ENCODE measurements at places on chromosomes 6 and 20. TPM values are rescaled to one million over a fixed set of nuclear protein-coding genes. Genes with fewer than 3 reads are reported as not detected.

GRCh38 chr6:22828179-22829062, 259.1 kb downstream of the HDGFL1 start:
- no peaks in the 10 kb centered on the region for H3K4me1 ChIP-seq
- H3K36me3 ChIP-seq, result no peaks in the 10 kb centered on the region
- no peak overlapping the region for H3K27ac ChIP-seq
- H3K4me3 ChIP-seq, result no peak overlapping the region
- H3K27me3 ChIP-seq, result no peaks in the 10 kb centered on the region
- no peak for DNase-seq

- H3K36me3 ChIP-seq, result no peaks in the 10 kb centered on the region
- peaks cover 33% of the 10 kb centered on the region for H3K4me1 ChIP-seq
- H3K27me3 ChIP-seq, result no peaks in the 10 kb centered on the region
Observed at GRCh38 chr6:106147476-106147875, 61.3 kb downstream of the PRDM1 start.

- peak overlapping the region; percentile 68 for H3K4me3 ChIP-seq
- no peaks in the 10 kb centered on the region for H3K36me3 ChIP-seq
- peak overlapping the region; percentile 70 for H3K27ac ChIP-seq
- peaks cover 32% of the 10 kb centered on the region for H3K4me1 ChIP-seq
- peak; percentile 9 for DNase-seq
Observed at GRCh38 chr6:169725125-169726048, 1.1 kb upstream of the PHF10 start.

GRCh38 chr6:11812951-11813350, 34.3 kb upstream of the ADTRP start:
- no peaks in the 10 kb centered on the region for H3K36me3 ChIP-seq
- H3K4me1 ChIP-seq, result no peaks in the 10 kb centered on the region
- no peaks in the 10 kb centered on the region for H3K27me3 ChIP-seq
- H3K27ac ChIP-seq, result no peak overlapping the region
- no peak overlapping the region for H3K4me3 ChIP-seq

GRCh38 chr6:161038229-161039031, 46.9 kb downstream of the MAP3K4 start:
- H3K27me3 ChIP-seq, result no peaks in the 10 kb centered on the region
- DNase-seq, result no peak
- no peaks in the 10 kb centered on the region for H3K4me1 ChIP-seq
- peaks cover 30% of the 10 kb centered on the region for H3K36me3 ChIP-seq
- no peak overlapping the region for H3K4me3 ChIP-seq

GRCh38 chr6:8243475-8243874, 141.1 kb upstream of the EEF1E1 start:
- no peak overlapping the region for H3K4me3 ChIP-seq
- H3K27me3 ChIP-seq, result no peaks in the 10 kb centered on the region
- no peak for DNase-seq
- no peak overlapping the region for H3K27ac ChIP-seq
- H3K4me1 ChIP-seq, result no peaks in the 10 kb centered on the region

- no peaks in the 10 kb centered on the region for H3K4me1 ChIP-seq
- no peak for DNase-seq
- no peaks in the 10 kb centered on the region for H3K27me3 ChIP-seq
- H3K36me3 ChIP-seq, result no peaks in the 10 kb centered on the region
Observed at GRCh38 chr6:128139519-128139918, 238.7 kb upstream of the THEMIS start.

GRCh38 chr20:63748070-63748933, 8.7 kb downstream of the SLC2A4RG start:
- H3K36me3 ChIP-seq, result no peaks in the 10 kb centered on the region
- no peak overlapping the region for H3K4me3 ChIP-seq
- H3K4me1 ChIP-seq, result peaks cover 27% of the 10 kb centered on the region
- H3K27me3 ChIP-seq, result no peaks in the 10 kb centered on the region

DNA sequence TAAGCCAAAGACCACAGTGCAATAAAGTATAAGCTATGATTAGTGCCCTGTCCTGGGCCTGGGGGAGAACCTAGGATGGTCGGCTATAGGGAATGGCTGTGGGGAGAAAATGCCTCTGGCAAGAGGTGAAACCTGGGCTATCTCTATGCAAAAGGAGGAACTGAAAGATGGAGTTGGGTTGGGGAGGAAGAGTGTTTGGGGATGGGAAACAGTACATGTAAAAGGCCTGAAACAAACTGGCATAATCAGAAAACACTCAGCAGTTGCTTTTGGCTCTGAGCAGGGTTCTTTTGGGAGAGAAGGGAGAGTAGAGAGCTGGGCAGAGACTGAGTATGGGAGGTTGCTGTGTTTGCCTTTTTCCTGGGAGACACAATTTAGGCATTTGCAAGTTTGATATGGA, 31.9 kb upstream of the FUCA2 start:
- H3K4me1 ChIP-seq, result peaks cover 98% of the 10 kb centered on the region
- DNase-seq, result no peak
- peak overlapping the region; percentile 82 for H3K27ac ChIP-seq
- H3K27me3 ChIP-seq, result no peaks in the 10 kb centered on the region

GRCh38 chr6:90849686-90850085, 262.8 kb upstream of the MAP3K7 start:
- no peak overlapping the region for H3K27ac ChIP-seq
- no peaks in the 10 kb centered on the region for H3K36me3 ChIP-seq

- H3K36me3 ChIP-seq, result no peaks in the 10 kb centered on the region
- no peak for DNase-seq
- H3K27me3 ChIP-seq, result peaks cover 11% of the 10 kb centered on the region
- H3K27ac ChIP-seq, result no peak overlapping the region
Observed at GRCh38 chr20:31851240-31851955, 6.0 kb upstream of the FOXS1 start.

DNA sequence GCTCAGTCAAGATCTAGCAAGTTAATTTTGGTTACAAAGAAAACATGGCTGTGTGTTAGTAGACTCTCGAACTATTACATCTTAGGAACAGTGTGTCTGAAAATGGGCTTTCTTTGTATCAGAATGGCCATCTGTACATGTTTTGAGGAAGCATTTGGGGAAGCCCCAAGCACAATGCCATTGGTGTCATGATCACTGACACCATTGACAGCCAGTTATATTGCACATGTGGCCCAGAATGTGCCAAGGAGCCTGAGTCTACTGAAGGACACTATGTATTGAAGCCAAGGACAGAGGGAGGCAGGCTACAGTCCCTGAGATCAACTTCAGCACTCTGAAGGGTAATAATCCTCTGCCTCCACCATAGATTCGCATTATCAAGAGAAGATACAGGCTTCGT, 12.6 kb upstream of the FAM50B start:
- no peak overlapping the region for H3K4me3 ChIP-seq
- H3K27ac ChIP-seq, result no peak overlapping the region
- no peaks in the 10 kb centered on the region for H3K36me3 ChIP-seq
- no peaks in the 10 kb centered on the region for H3K4me1 ChIP-seq
- no peaks in the 10 kb centered on the region for H3K27me3 ChIP-seq

DNA sequence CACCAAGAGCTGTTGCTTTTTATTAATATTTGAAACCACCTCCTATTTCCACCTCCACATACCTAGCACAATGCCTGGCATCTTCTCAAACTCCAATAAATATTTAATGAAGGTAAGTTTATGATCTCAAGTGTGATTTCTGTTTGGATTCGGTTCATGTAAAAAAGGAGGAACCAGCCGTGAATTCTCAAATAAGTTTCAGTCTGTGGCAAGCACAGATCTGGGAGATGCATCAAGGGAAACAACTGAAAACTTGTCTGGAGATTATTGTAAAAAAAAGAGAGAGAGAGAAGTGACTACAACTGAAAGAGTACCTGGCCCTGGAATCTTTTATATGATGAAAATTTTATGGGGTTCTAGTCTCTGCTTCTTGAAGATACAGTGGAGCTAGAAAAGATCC, 52.8 kb upstream of the PNRC1 start:
- H3K4me1 ChIP-seq, result no peaks in the 10 kb centered on the region
- no peak overlapping the region for H3K27ac ChIP-seq
- no peak for DNase-seq
- no peaks in the 10 kb centered on the region for H3K36me3 ChIP-seq
- H3K27me3 ChIP-seq, result peaks cover 5% of the 10 kb centered on the region
- H3K4me3 ChIP-seq, result no peak overlapping the region

GRCh38 chr6:111818539-111819226, 54.6 kb downstream of the FYN start:
- H3K27ac ChIP-seq, result no peak overlapping the region
- no peaks in the 10 kb centered on the region for H3K27me3 ChIP-seq
- H3K4me1 ChIP-seq, result peaks cover 37% of the 10 kb centered on the region
- peak overlapping the region; percentile 22 for H3K4me3 ChIP-seq
- peaks cover 17% of the 10 kb centered on the region for H3K36me3 ChIP-seq

DNA sequence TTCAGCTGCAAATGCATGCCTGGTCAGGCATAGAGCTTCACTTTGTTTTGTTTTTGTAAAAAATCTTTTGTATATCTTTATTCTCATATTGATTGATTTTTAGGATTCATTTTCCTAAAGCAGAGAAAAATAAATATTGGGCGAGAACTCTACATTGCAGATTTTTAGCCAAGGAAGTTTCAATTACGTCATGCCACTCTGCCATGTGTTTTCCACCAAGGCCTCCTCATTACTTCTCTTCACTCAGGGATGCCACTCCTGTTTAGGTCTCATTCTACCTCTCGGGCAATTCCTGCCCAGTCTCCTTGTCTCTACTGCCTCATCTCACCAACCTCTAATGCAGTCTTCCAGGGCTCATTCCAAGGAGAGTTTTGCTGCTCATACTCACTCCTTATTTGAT, 497.3 kb upstream of the SPTLC3 start:
- H3K4me1 ChIP-seq, result no peaks in the 10 kb centered on the region
- H3K27me3 ChIP-seq, result no peaks in the 10 kb centered on the region
- H3K27ac ChIP-seq, result no peak overlapping the region
- no peak overlapping the region for H3K4me3 ChIP-seq
- no peaks in the 10 kb centered on the region for H3K36me3 ChIP-seq

DNA sequence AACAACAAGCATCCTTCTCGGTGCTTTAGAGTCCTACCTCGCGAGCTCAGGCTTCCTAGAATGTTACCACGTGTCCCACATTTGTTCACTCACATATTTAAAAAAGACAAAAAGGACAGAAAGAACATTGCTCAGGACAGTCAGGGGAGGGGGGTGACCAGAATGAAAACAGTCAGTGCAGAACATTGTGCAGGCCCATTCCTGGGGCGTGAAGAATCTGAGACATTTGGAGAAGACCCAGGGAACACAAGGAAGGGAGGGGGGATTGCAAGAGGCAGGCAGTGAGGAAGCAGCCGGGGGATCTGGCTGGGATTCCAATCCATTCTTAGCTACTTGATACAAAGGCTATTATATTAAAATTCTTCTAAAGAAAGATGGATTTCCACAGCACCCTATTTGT, 270.4 kb upstream of the CITED2 start:
- no peak overlapping the region for H3K27ac ChIP-seq
- peaks cover 7% of the 10 kb centered on the region for H3K27me3 ChIP-seq
- H3K36me3 ChIP-seq, result no peaks in the 10 kb centered on the region
- no peaks in the 10 kb centered on the region for H3K4me1 ChIP-seq

DNA sequence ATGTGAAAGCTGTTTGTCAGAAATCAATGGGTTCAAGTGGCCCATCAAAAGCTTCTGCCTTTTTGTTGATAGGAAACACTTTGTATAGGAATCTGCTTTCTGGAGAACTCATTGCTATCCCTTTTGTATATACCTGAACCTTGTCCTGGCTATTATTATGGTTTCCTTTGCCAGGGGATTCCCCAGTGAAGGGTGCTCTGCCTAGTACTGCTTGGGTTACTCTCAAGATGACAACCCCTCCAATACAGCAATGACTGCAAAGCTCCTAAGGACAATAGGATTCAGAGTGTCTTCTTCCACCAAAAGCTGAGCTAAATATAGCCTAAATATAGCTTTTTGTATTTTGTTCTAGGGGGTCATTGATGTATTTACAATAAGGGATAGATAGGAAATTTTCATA, 54.0 kb upstream of the PTPRK start:
- no peaks in the 10 kb centered on the region for H3K4me1 ChIP-seq
- no peak for DNase-seq
- no peak overlapping the region for H3K27ac ChIP-seq
- H3K27me3 ChIP-seq, result no peaks in the 10 kb centered on the region
- no peaks in the 10 kb centered on the region for H3K36me3 ChIP-seq

GRCh38 chr6:25156123-25156522, 123.1 kb upstream of the CARMIL1 start:
- H3K27me3 ChIP-seq, result no peaks in the 10 kb centered on the region
- H3K4me1 ChIP-seq, result no peaks in the 10 kb centered on the region

GRCh38 chr20:29873946-29874345, 1383.5 kb upstream of the DEFB115 start:
- H3K4me3 ChIP-seq, result no peak overlapping the region
- no peak for DNase-seq
- no peaks in the 10 kb centered on the region for H3K27me3 ChIP-seq
- no peak overlapping the region for H3K27ac ChIP-seq

- peaks cover 32% of the 10 kb centered on the region for H3K4me1 ChIP-seq
- H3K4me3 ChIP-seq, result peak within 1 kb of the TSS; percentile 79
- DNase-seq, result peak; percentile 88
- H3K27me3 ChIP-seq, result no peaks in the 10 kb centered on the region
- H3K36me3 ChIP-seq, result no peaks in the 10 kb centered on the region
- peak within 1 kb of the TSS; percentile 34 for H3K27ac ChIP-seq
Observed at GRCh38 chr6:83065511-83066192, at the start of gene UBE3D. TSS of gene UBE3D (minus strand) at chr6:83065841. CDS start at chr6:83065718, 123 bp downstream.

- no peaks in the 10 kb centered on the region for H3K4me1 ChIP-seq
- no peak for DNase-seq
- no peaks in the 10 kb centered on the region for H3K36me3 ChIP-seq
- no peak overlapping the region for H3K27ac ChIP-seq
Observed at GRCh38 chr20:17646209-17646960, 35.7 kb downstream of the RRBP1 start.

DNA sequence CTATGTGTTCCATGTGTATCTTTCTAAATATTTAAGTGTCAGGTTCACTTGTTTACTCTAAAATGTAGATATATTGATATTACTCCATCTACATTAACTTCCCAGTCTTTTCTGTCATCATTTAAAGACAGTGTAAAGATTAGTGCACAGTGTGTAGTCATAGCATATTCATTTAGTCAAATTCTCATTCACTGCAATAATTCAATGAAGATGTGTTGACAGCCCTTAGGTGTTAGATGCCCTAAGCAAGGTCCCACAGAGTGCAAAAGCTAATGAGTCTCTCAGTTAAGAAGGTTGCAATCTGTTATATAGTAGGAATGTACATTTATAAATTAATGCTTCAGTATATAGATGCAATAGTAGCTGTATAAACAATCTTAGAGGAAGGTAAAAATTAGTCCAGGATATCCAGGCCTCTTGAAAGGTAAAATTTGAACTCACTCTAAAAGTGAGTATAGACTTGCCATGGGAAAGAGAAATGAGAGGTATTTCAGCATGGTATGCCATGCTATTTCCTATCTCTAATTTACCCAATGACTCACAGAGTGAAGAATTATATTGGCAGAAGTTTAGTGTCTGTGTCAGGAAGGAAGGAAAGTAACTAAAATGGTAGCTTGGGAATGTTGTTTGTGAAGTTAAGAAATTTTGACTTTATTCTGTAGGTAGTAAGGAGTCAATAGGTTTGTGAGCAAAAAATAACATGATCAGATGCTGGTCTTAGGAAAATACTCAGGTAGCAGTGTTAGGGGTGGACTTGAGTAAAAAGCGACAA, 969.9 kb upstream of the CITED2 start:
- no peak overlapping the region for H3K4me3 ChIP-seq
- no peak overlapping the region for H3K27ac ChIP-seq
- no peaks in the 10 kb centered on the region for H3K36me3 ChIP-seq
- no peaks in the 10 kb centered on the region for H3K27me3 ChIP-seq

The RBM38 gene
- total RNA-seq, result 322 TPM

The SKIC2 gene
- total RNA-seq, result 101 TPM

The FAM50B gene
- 6.0 TPM for total RNA-seq

The SLC35D3 gene
- 0.15 TPM for total RNA-seq

The LIN28B gene
- not detected for total RNA-seq

The SAMD10 gene
- 14.3 TPM for total RNA-seq

The OPN5 gene
- not detected for total RNA-seq

Measured in CD4-positive, CD25-positive, alpha-beta regulatory T cell (primary cell).